Kidney epithelial cell (primary cell): ENCODE measurements at places on chromosomes 1 and 21.

DNA sequence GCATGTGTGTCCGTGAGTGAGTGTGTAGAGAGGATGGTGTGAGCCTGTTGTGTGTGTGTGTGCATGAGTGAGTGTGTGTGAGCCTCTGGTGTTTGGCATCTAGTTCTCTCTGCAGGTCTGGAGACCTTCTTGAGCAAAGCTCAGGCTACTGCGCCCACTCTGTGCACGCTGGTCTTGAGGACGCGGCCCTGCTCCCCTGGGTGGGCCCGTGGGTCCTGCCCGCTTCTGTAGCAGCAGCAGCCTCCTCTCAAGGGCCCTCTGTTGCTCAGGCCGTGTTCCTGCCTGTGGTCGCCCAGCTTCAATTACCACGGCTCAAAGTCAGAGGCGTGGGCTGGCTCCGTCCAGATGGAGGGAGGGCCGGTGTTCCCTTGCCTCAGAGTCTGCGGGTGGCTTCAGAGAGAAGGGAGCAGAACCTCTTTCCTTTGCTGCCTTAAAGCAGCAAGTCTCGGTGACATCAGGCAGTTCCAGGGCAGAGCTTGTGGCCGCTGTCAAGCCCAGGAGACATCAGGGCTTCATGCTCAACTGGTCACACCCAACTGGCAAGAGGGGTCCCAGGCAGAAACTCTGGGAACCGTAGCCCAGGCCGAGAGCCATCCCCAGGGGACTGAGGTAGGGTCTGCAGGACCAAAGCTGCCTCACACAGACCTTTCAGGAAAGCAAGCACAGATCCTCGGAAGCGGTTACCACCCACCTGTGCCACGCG is 270.6 kb upstream of the VAMP3 start:
- DNase-seq: no peak

GRCh38 chr1:219537223-219537631 is 75.7 kb downstream of the ZC3H11B start:
- DNase-seq: no peak

DNA sequence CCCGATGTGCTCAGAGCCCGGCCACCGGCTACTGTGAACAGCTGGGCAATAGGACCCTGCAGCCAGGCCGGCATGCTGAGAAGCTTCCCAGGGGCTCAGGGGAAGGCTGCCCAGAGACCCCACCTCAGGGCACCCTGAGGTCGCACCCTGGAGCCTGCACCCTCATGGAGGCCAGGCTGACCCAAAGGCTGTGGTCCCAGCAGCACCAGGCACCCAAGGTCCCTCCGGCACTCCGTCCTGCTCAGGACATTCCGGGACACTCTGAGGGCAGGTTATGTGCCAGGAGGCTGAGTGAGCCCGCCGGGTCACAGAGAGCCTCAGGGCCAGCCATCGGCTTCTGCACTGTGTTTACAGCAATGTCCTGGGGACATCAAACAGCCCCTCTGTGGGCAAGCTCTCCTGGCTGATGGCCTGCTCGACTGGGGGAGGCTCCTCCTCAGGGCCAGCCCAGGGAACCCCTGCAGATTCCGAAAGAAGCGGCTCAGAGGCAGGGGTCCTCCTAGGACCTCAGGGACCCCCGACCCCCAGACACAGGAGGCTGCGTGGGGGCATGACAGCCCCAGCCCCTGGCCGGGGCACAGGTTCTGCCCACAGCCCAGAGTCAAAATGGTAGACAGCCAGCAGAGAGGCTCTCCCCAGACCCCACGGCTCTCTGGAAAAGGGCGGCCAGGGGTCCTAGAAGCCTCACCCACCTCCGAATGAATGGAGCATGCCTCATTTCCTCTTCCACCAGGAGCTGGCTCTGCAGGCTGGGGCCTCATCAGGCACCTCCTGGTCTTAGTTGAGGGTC is 8.2 kb downstream of the SLC19A1 start:
- DNase-seq: no peak

DNA sequence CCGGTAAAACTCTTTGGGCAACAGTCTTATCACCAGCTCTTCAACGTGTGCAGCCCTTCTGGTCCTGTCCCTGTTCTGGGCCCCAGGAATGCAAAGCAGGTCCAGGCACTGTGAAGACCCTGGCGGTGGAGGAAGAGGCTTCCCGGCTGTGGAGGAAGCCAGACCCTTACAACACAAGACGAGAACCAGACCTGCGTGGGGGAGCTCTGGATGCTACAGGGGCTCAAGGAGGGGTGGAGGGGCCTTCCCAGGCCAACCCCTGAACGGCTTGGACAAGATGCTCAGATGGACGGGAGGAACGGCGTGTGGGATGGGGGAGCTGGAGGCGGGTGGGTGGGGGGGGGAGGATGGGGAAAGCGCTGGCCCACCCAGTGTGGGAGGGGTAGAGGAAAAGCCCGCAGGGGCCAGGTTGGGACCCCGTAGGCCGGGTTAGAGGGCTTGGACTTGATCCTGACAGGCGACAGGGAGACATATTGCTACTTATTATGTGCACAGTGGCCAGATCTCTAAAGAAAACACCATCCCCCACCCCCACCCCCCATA is 5.1 kb upstream of the OLIG2 start:
- no peak for DNase-seq

GRCh38 chr1:227127891-227128290 is 187.8 kb downstream of the COQ8A start:
- no peak for DNase-seq

DNA sequence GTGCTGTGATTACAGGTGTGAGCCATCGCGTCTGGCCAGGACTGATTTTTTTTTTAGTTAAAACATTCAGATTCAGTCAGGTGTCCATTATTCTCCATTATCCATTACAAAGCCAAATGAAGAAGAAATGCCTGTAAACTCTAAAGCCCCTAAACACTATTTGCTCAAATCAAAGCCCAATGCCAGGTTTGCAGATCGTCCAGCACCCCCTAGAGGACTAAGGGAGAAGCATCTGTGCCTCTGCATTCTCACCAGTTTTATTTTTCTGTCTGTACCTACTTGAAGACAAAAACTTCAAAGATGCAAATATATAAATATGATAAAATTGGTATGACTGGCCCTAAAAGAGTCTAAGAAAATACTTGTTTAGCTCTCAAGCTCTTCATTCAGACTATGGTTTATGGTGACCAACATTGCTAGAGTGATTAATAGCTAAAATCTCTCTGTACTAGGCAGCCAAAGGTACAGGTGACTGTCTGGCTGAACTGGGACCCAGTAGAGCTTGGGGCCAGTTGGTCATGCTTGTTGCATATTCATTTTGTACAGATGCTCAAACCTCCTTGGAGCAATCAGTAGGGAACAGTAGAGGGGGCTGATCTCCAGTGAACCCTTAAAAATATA is 138.4 kb downstream of the SYT2 start:
- no peak for DNase-seq
